Central memory CD8-positive, alpha-beta T cell (primary cell): ENCODE measurements at places on chromosomes 6 and 20.

DNA sequence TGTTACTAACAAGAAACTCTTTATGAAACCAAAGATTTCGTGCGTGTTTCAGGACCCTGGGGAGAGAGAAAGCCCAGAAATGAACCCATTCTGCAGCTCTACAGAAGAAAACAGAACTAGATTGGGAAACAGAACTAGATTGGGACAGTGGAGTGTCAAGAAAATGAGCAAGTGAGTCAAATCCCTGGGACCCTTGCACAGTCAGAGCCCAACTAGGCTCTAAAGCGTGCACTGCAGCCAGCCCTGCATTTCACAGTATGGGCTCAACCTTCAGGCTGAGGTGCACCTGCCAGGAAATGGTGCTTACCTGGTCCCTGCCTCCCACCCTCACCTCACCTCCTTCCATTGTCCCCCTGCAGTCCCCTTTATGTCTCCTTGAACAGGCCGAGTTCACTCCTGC lies 39.7 kb downstream of the BFSP1 start:
- DNase-seq = no peak

GRCh38 chr6:26129656-26130055 lies 42.4 kb downstream of the HFE start:
- no peak for DNase-seq

DNA sequence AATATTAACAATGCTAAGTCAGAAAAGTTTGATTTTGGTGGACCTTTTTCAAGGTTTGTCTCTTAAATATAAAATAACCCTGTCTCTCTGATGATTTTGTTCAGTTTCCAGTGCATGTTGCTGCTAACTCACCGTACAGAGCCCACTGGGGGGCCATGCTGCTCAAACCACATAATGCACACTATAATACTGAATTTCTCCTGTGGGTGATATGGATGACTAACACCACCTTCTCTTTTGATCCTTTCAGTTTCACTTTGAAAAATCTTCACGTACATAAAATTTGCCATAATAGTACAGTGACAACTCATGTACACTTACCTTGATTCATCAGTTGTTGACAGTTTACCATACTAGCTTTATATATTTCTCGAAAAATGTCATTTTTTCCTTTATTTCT lies 506.6 kb upstream of the MAN1A1 start:
- no peak for DNase-seq

DNA sequence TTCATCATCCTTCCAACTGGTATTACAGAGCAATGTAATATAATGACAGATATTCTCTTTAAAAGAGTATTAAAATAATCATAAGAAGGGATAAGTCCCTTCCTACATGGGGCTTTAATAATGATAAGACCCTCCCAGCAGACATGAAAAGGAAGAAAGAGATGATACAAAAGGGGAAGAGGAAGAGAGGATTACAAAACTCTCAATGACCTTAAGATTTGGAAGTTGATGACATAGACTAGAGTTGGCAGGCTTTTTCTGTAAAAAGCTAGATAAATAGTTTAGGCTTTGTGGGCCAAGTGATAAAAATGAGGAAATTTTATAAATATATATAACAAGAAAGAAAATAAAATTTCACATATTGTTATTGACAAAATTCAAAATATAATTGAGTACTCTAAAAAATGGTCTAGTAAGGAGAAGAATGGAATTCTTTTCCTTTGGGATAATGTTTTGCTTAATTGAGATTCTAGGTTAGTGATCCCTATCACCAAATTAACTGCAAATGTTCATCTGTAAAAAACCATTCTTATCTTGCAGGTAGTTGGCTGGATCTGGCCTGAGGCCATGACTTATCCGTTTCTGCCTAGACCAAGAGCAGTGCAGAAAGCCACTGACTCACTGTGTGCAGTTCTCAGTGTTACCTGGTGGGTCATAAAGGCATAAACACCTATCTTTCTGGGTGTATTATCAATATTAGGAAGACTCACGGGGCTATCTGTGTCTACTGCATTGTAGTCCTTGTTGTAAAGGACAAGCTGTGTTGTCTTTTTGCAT lies 11.0 kb downstream of the RIPOR2 start:
- no peak for DNase-seq

DNA sequence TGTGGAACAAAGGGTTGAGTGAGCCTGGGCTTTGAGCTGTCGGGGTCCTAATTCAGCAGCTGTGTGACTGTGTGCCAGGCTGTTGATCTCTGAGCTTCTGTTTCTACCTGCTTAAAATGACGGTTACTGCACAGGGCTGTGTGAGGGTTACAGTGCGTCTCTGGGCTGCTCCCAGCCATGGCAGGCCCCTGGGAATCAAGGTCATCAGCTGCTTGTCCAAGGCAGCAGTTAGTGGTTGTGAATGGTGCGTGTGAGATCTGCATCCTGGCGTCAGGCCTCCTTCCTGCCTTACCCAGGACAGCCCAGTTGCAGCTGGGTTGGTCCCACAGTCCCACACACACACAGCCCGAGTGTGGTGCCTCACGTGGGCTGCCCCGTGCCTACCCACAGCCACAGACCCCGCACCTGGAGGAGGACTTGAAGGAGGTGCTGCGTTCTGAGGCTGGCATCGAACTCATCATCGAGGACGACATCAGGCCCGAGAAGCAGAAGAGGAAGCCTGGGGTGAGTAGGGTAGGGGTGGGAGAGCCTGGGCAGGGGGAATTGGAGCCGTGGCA lies 15.6 kb downstream of the GTSF1L start:
- no peak for DNase-seq

GRCh38 chr6:35461270-35461669 lies 6.9 kb upstream of the RPL10A start:
- no peak for DNase-seq

DNA sequence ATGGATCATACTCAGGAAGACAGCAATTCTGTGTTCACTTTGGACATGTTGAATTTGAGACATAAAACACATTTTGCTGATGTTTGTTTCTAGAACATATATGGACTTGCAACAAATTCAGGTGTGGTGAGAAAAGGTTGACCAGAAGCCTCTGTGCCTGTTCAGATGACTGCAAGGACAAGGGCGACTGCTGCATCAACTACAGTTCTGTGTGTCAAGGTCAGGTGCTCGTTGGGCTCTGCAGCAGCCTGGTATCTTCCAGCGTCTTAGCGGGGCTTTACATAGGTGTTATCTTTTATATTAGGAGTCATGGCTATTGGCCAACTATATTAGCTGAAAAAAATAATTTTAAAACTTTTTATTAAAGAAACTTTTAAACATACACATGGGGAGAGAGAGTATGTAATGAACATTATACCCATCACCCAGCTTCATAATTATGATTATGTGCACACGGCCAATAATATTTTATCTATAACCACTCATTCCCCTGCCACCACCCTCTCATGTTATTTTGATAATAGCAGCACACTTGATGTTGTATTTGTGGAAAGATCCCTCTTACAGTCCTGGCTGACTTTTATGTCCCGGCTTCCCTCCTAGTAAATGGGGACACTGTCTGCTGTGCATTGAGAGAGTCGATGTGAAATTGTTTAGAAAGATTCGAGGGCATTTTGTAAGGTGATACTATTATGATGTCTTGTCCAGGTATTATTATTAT lies 43.4 kb downstream of the ENPP1 start:
- DNase-seq = no peak

- no peak for DNase-seq
Measured at GRCh38 chr6:2396846-2397630, 151.6 kb upstream of the GMDS start.

DNA sequence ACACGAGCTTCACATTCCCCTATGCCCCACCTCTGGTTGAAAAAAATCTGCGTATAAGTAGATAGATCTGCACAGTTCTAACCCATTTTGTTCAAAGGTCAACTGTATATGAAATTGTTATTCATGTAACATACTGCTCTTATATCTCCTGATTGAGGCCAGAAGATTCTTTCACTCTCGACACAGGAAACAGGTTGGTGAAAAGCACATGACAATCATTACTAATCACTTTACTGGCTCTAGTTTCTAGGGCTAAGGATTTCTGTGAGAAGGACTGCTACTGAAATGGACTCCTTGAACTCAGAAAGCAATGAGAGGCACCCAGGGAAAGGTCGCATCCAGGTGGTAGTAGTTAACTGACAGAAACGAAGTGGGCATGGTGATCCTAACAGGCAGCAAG lies 21.7 kb downstream of the PDSS2 start:
- DNase-seq = no peak

- no peak for DNase-seq
Measured at GRCh38 chr6:114068771-114069170, 97.8 kb upstream of the HDAC2 start.

- no peak for DNase-seq
Measured at GRCh38 chr6:34144581-34145160, 1.2 kb downstream of the GRM4 start.

- DNase-seq = no peak
Measured at GRCh38 chr6:169415179-169415578, 161.5 kb upstream of the THBS2 start.

- DNase-seq = no peak
Measured at GRCh38 chr6:30769088-30769852, 24.9 kb upstream of the IER3 start.

- no peak for DNase-seq
Measured at GRCh38 chr20:62752181-62752670, 43.6 kb downstream of the NTSR1 start.

- no peak for DNase-seq
Measured at GRCh38 chr6:38035478-38035877, 216.0 kb downstream of the ZFAND3 start.

DNA sequence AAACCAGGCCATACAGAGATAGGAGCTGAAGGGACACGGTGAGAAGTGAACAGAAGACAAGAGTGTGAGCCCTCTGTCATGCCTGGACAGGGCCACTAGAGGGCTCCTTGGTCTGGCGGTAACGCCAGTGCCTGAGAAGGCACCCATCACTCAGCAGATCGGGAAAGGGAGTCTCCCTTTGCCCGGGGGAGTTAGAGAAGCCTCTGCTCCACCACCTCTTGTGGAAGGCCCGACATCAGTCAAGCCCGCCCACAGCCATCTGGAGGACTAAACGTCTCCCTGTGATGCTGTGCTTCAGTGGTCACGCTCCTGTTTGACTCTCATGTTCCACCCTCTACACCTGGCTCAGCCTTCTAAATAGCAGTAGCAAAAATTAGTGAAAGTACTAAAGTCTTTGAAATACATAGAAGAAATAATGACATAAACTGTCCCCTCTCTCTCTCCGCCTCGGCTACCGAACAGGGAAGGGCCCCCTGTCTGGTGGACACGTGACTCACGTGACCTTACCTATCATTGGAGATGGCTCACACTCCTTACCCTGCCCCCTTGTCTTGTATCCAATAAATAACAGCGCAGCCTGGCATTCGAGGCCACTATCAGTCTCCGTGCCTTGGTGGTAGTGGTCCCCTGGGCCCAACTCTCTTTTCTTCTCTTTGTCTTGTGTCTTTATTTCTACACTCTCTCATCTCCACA lies 66.7 kb downstream of the RPP21 start:
- peak; percentile 47 for DNase-seq

DNA sequence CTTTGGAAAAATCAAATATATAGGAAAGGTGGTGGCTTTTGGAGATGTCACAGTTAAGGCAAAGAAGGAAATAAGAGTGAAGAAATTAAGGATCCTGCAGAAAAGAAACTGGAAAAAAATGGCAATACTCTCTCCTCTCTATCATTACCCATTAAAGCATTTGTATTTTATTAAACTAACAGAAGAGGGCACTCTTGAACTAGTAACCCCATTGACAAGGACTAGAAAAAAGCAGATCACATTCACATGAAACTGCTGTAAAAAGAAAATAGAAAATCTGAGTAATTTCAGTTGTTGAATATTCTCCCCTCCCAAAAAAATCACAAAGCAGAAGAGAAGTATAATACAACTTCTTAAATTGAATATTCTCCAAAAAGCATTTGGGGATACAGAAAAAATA lies 104.1 kb upstream of the SLC35B3 start:
- DNase-seq = no peak

DNA sequence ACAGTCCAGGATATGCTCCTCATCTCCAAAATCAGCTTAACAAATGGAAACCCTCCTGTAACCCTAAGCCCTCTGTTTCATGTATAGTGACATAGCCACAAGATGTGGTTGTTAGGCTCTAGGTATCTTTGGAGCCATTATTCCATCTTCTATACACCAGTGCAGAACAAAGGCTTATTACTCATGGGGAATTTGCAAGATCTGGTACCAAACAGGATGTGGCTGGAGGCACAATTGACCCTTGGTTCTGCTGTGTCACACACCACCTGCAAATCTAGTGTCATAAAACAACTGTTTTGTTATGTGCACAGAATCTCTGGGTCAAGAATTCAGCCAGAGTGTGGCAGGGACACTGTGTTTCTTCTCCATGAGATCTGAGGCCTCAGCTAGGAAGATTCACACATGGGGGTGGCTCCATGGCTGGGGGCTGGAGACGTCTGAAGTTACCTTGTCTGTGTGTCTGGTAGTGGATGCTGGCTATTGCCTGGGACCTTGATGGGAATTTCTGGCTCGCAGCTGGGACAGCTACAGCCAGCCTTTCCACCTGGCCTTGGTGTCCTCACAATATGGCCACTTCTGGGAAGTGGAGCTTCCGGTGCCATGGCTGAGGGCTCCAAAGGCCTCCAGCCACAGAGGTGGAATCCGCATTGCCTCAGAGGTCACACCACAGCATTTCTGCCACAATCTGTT lies 369.9 kb downstream of the CDH26 start:
- no peak for DNase-seq

DNA sequence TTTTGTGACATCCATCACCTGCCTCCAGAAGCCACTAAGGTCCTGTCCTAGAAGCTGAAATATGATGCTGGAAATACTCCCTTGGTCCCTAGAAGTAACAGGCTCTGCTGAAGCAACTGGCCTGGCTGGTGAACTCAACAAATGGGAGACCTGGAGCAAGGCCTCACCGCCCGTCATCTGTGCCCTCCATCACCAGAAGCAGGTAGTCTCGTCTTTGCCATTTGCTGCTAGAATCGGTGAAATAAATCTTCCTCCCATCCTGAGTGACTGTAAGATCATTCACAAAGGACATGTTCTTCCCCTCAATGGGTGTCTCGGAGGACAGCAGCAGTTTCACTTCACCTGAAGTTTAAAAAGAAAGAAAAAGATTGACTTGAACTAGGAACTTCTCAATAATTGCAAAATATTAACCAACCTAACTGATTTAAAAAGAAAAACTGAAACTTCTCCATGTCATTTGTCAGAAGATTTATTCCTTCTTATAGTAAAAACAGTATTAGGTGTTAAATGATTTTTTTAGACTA lies 21.0 kb downstream of the CST7 start:
- DNase-seq = no peak

DNA sequence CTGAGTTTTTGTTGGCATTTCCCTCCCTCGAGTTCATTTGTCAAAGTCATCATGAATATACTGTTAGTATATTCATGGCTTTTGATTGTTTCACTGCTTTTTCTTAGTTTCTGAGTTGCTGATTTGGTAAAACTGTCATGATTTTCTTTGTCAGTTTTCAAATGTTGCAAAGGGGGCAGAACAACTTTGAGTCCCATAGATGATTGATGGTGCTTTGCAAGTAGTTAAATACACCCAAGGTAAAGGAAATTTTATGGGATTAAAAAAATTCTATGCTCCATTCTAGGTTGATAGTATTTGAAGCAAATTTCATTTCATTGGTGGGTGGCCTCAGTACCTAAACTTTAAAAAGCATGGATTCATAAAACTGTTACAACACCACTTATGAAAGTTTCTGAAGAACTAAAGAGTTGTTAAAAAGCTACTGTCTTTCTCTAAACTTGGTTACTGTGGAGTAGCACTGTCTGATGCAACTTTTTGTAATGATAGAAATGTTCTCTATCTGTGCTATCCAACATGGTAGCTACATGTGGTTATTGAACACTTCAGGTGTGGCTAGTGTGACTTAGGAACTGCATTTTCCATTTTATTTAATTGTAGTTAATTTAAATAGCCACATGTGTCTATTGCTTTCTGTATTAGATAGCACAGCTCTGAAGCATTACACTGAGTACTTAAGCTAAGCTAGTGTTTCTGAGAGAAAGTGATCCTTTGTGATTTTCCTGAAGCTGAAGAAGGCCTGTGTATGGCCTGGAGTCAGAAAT lies 153.6 kb downstream of the ZFAND3 start:
- DNase-seq = no peak
